Upper lobe of right lung (tissue), 1 donor: ENCODE measurements at places on chromosomes 1 and 21.

DNA sequence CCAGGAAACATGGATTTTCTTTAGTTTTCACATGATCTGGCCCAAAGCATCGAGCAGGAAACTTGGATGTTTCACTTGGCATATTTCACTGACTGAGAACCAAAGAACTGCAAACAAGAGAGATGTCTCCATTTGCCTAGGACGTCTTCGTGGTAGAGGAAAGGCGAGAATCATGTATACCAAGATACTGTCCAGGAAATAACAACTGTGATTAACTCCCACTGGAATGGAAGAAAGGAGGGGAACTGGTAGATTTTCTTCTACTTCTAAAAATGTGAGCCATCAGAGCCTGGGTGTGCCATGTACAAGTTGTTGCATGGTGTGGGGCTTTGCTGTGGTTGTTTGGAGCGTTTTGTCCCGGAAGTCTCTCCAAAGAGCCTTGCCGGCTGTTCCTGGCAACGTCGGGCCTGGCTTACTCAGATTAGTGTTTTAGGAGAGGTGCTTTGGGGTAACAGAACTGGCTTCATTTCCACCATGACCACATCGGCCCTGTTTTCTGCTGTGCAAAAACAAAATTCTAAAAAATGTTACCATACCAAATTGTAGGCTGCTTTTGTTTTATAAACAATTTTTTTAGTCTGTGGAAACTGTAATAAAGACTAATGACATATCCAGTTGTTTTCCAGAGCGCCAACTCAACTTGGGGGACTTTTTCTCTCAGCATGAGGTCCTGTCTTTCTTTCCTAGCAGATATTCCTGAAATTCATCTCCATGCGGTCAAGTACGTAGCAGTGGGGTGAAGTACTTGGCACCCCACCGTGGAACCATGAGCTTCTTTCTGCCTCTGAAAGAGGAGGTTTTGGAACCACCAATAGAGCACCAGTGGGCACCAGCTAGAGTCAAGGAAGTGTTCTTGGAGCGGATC, 118.3 kb downstream of the TM2D1 start:
- no peak for DNase-seq

DNA sequence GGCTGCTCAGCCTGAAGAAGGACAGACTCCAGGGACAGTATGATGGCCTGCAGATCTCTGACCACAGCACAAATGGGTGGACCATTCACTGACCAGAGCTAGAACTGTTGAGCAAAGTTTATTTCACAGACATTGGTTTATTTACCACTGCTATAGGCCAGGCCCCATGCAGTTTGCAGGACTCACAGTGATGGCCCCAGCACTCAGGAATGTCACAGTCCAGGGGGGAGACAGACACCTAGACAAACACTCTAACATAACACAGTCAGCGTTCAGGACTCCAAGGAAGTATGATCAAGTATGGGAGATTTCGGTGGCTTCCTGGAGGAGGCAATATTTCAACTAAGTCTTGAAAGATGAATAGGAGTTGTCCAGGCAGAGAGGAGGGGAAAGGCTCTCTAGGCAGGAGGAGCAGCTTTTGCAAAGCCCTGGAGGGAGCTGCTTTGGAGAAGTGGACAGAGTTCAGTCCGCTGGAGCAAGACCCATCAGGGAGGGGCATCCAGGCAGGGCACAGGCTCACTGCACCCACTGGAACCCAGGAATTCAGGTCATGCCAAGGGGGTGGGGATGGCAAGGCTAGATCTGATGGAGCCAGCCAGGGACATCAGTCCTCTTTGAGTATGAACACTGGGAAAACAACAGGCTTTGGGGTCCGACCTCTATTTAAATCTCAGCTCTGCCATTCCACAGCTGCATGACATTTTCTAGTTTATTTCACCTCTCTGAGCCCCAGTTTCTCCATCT, 454.3 kb downstream of the MATN1 start:
- DNase-seq, result no peak

DNA sequence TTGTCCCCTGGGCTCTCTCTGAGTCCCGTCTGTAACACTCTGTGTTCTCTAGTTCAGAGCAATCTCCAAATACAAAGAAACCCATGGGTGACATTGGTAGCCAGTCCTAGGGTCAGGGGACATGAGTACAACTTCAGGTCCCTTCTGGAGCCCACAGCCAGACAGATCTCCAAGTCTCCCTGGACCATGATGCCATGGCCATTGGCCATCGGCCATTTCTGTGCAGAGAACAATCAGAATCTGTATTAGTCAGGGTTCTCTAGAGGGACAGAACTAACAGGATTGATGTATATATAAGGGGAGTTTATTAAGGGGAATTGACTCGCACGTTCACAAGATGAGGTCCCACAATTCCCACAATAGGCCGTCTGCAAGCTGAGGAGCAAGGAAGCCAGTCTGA, 106.9 kb downstream of the AJAP1 start:
- no peak for DNase-seq

DNA sequence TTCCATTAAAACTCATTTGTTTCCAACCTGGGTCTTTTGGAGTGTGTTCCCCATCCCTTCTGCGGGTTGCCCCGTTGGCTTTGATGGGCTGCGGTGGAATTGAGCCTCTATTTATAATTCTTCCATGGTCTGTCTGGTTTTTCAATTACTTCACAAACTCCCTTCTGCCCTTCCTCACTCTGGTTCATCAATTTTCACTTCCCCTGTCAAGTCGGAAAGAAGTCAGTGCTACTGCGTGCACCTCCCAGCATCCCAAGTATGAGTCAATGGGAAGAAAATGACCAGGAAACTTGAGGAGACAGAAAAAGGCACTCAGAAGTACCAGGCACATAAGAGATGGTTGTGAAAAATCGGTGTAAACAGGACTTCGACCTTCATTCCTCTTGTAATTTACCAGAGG, 126.2 kb downstream of the KAZN start:
- no peak for DNase-seq

DNA sequence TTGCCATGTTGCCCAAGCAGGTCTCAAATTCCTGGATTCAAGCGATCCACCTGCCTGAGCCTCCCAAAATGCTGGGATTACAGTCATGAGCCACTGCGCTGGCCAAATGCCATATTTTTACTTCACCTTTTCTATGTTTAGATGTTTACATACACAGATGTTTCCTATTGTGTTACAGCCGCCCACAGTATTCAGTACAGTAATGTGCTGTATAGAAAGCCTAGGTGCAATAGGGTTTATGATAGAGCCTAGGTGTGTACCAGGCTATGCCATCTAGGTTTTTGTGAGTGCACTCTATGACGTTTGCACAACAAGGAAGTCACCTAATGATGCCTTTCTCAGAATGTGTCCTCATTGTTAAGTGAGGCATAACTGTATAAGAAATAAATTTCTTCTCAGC, 153.4 kb downstream of the CHRM3 start:
- no peak for DNase-seq

GRCh38 chr1:241627453-241628259, 12.5 kb downstream of the CHML start:
- no peak for DNase-seq

- DNase-seq, result no peak
Measured at GRCh38 chr1:77825131-77825709, 45.8 kb downstream of the MIGA1 start.

DNA sequence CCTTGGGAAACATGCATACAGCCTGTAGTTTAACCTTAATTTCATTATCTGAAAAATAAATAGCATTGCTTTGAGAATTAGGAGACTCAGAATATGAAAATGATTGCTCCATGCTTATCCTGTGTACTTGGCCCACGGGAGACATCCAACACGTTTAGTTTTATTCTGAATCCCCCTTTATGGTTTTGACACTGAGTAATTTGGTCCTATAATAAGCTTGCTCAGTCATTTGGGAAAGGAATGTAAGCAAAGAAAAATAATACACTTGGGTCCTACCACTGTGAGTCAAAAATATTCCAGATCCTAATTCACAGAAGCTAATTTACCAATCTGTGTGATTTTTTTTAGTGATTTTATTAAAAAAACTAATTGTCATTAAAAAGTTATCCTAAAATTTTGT, 557.3 kb downstream of the USP25 start:
- DNase-seq, result no peak

DNA sequence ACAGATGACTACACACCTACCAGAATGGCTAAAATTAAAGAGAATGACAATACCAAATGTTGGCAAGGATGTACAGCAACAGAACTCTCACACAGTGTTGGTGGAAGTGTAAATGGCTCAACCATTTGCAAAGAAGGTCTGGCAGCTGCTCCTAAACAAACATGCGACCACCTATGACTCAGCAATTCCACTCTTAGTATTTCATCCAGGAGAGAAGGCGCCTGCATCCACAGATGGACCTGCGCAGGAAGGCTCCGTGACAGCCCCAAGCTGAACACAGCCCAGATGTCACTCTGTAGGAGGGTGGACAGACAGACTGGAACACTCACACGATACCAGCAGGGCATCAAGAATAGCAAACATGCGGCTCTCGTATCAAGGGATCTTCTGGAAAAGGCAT, 6.7 kb downstream of the PTTG1IP start:
- DNase-seq, result peak; percentile 27

DNA sequence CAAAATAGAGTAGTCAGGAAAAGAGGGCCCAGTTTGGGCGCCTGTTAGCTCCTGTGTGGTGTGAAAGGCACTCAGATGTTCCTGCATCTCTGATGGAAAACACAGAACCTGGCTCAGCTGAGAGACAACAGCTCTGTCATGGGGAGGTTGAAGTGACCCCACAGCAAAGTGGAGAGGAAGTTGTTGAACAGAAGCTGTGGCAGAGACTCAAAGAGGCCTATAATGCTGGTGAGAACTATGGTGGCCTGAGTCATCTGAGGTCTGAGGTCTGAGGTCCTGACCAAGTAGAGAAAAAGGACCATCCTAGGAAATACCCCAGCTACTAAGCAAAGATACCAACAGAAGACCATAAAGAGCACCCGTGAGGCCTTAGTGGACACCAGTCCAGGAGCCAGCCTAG, 45.6 kb upstream of the JAK1 start:
- no peak for DNase-seq

DNA sequence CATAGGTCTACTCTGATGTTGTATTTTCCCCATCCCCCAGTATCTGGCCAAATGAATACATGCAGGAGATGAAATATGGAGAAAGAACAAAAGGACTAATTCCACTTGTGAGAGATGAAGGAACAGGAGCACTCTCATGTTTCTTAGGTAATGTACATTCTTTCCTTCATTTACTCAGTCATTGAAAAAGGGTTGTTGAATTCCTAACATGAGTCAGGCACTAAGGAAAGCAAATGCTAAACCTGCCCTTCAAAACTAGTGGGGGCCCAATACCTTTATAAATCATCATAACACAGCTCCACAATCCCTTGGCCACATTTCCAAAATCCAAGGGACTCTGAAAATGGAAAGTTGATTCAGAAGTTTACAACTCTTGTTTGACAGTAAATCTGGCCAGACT, 94.3 kb downstream of the DIRAS3 start:
- no peak for DNase-seq

DNA sequence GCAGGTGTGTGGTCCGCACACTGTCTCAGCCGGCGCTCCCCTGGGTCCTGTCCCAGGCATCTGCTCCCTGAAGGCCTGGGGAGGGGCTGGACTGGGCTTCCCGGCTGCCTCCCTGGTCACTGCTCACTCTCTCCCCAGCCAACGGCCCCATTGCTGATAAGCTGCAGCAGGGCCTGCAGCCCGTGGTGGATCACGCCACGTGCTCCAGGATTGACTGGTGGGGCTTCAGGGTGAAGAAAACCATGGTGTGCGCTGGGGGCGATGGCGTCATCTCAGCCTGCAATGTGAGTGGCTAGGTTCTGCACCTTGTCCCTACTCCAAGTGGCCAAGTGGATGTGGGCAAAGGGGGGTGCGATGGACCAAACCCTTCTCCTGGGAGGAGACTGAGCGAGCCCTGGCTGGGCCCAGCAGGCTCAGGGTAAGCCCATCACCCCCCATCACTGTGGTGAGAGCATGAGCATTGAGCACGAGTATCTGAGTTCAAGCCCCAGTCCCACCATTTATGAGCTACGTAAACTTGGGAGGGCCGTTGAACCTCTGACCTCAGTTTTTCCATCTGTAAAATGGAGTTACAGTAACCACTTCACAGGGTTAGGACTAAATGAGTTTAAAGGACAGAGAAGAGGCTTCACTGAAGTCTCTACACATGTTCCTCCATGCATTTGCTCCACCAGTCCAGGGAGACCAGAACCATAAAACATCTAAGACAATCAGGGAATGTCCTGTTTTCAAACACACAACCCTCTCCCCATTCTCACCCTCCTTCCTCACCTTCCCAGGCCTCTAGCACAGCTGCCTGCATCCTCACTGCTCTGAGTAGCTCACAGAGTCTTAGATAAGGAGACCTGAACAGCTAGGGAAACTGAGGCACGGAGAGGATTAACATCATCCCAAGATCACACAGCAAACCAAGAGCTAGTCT, 6.5 kb downstream of the CTRC start:
- no peak for DNase-seq

GRCh38 chr1:113185463-113186104, 112.6 kb downstream of the LRIG2 start:
- DNase-seq, result no peak

- DNase-seq, result no peak
Measured at GRCh38 chr21:32143241-32143939, 135.5 kb downstream of the MIS18A start.

DNA sequence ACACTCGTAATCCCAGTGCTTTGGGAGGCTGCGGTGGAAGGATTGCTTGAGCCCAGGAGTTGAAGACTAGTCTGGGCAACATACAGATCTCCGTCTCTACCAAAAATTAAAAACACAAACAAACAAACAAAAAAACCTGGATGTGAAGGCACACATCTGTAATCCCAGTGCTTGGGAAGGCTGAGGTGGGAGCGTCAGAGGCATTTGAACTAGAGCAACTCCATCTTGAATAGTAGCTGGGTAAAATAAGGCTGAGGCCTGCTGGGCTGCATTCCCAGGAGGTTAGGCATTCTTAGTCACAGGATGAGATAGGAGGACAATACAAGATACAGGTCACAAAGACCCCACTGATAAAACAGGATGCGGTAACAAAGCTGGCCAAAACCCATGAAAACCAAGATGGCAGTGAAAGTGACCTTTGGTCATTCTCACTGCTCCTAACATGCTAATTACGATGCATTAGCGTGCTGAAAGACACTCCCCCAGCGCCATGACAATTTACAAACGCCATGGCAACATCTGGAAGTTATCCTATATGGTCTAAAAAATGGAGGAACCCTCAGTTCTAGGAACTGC, 33.2 kb upstream of the RD3 start:
- DNase-seq, result no peak

- DNase-seq, result no peak
Measured at GRCh38 chr1:180092931-180093650, 61.6 kb upstream of the QSOX1 start.
